ENCODE measurements at places on chromosomes 2 and 18. TPM values are rescaled to one million over a fixed set of nuclear protein-coding genes. Genes with fewer than 3 reads are reported as not detected.

The CFAP65 gene
- not detected for total RNA-seq

The NOSTRIN gene
- total RNA-seq: 8.4 TPM

The TRMT61B gene
- total RNA-seq: 25.6 TPM

The KIAA2012 gene
- under 0.01 TPM for total RNA-seq

The CTNNA2 gene
- 1.0 TPM for total RNA-seq

The TGFBRAP1 gene
- 7.3 TPM for total RNA-seq

The TMEM247 gene
- total RNA-seq: not detected

All from skeletal muscle tissue (tissue), 5 donors.